ENCODE measurements at places on chromosomes 13 and 19.
A peak's percentile ranks its signal among the peaks of the same experiment; 100 is the strongest.

GRCh38 chr13:68467160-68467559 is 1237.0 kb upstream of the PCDH9 start:
- DNase-seq, result no peak

GRCh38 chr13:75547917-75548316 is 1.7 kb upstream of the UCHL3 start:
- no peak for DNase-seq

- peak; percentile 59 for DNase-seq
Measured at GRCh38 chr13:71860547-71861138, 6.4 kb downstream of the DACH1 start.

DNA sequence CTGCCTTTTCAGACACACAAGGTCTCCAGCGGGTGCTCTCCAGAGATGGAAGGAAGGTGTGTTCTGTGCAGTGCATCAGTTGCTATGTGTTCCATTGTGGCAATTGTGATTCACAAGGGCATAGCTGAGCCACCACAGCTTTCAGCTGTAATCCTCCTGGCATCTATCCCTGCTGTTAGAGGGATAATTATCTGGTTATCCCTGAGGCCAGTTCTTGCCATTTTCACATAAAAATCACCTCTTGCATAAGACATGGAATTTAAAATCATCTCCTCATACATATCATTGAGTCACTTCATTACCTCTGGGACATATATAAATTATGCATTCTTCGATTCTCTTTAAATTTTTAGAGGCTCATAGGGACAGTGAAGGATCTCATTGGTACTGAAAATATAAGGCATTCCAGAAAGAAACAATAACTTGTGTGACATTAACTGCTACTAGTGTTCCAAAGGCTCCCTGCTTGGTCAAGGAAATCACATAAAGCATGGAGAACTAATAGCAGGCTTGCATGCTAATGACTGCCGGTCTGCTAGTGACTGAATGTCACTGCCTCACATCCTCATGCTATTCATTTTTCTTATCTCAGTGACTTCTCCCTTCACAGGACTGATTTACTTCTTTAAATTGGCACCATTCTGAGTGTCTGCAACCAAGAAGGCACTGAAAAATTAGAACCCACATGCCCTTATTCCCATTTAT is 214.0 kb downstream of the ENOX1 start:
- DNase-seq, result no peak

DNA sequence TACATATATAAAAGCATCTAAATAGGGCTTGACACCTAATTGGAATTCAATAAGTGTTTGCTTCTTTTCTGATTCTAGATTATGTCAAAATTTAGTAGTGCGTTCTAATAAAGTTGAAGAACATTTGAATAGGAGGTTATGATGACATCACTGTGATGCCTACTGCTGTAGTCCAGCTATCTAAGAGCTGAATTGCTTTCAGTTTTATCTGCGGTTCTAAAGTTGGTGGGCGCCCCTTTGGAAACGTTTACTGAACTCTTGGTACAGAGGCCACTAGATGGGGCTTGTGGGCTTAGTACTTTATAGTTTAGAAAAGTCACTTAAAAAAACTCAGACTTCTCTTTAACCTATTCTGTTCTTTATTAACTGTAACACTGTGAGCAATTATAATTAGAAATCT is 776.9 kb downstream of the GPC5 start:
- peak; percentile 59 for DNase-seq
